ENCODE measurements at places on chromosomes 12 and 14.

- DNase-seq: no peak
Measured at GRCh38 chr12:54759751-54760150, 94.6 kb upstream of the MUCL1 start.

GRCh38 chr14:35352274-35353233 is 52.0 kb downstream of the NFKBIA start:
- DNase-seq: no peak

DNA sequence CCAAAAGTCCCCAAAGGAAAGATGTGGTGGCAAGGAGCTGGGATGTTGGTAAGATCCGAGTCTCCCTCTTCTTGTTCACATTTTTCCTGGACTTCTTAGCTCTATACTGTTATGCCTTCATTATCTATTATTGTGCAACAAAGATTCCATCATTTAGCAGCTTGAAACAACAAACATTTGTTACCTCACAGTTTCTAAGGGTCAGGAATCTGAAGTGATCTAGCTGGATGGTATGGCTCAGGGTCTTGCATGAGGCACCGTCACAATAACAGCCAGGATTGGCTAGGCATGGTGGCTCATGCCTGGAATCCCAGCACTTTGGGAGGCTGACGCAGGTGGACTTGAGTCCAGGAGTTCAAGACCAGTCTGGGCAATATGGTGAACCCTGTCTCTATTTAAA is 51.1 kb upstream of the KRAS start:
- DNase-seq: no peak

DNA sequence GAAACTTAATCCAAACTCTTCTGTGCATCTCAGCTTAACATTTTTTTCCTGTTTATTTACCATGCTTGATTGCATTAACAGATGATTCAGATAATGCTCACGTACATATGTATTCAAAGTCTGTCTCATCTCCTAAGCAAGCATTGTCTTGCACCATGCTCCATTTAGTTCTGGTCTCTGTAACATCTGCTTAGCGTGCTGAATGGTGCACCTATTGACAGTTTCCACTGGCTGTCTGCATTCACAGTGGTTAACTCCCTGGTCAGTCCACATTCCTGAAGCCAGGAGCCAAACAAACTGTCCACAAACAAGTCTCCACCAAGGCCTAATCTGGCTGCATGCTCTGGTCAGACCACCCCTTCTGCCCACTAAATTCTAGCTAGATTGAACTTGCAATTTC is 83.9 kb downstream of the KNTC1 start:
- DNase-seq: no peak

DNA sequence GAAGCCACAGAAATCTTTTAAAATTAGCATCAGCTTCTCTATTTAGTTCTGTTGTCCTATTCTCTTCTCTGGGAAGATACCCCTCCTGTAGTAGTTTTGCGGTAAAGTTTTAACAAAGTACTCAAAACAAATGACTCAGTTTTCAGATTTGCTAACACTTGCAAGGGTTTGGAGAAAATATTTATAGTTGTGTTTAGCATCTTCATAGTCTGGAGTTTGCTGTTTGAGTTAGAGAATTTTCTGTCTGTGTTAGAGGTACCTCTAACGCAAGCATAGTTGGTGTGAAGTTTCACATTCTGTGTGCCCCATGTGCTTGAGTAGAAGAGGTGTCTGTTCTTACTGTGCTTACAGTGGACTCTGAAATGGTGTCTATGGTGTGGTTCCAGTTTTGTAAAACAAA is 36.0 kb downstream of the ANKRD9 start:
- no peak for DNase-seq

DNA sequence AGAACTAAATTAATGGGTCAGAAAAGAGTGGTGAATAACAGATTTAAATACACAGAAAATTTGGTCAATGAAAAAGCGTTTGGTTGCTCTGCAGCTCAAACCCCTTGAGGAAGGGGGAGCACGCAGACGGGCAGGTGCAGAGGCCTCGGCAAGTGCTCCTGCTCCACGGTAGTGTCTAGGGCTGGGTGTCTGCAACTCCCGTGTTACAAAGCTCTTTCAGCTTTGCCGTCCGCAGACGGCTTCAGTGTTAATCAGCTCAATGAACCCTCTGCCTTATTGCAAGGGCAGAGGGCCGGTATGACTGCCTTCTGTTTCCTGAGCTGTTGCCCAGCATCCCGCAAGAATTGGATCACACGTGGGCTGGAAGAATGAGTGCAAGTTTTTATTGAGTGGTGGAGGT is 125.7 kb upstream of the TRHDE start:
- DNase-seq: no peak

DNA sequence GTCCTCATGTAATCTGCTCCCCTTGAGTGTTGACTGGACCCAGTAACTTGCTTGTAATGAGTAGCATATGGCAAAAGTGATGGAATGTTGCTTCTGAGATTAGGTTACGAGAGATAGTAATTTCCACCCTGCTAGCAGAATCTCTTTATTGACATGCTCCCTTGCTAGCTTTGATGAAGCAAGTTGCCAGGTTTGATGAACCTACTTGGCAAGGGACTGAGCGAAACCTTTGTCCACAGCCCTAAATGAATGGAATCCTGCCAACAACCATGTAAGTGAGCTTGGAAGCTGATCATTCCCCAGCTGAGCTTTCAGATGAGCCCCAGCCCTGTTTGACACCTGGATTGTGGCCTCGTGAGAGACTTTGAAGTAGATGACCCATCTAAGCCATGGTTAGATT is 120.8 kb upstream of the PLXNC1 start:
- no peak for DNase-seq

GRCh38 chr12:67354966-67355365 is 85.8 kb downstream of the CAND1 start:
- DNase-seq: no peak

GRCh38 chr14:105418269-105419194 is 1.1 kb upstream of the MTA1 start:
- DNase-seq: no peak

DNA sequence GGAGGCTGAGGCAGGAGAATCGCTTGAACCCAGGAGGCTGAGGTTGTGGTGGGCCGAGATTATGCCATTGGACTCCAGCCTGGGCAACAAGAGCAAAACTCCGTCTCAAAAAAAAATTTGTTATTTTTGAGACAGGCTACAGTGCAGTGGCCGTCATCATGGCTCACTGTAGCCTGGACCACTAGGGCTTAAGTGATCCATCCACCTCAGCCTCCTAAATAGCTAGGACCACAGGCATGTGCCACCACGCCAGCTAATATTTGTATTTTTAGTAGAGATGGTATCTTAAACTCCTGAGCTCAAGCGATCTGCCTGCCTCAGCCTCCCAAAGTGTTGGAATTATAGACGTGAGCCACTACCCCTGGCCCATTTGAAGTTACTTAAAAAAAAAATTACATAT is 966 bp upstream of the PCBP2 start:
- no peak for DNase-seq

DNA sequence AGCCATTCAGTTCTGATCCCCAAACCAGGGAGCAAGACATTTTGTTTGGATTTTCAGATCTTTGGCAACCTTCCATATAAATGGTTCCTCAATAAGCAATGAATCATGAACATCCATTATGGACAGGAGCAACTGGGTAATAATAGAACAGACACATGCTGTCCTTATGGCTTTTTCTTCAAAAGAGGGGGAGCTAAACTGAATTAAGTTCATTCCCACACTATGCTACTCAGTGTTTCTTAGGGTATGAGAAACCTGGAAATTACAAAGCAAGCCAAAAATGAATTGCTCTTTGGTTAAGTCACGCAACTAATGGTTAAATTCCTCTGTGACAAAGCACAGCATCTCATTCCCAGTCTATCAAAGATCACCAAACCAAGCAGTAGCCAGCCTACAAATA is 51.0 kb downstream of the PTGER2 start:
- DNase-seq: no peak

- DNase-seq: no peak
Measured at GRCh38 chr12:52442600-52443061, 8.5 kb upstream of the KRT75 start.

DNA sequence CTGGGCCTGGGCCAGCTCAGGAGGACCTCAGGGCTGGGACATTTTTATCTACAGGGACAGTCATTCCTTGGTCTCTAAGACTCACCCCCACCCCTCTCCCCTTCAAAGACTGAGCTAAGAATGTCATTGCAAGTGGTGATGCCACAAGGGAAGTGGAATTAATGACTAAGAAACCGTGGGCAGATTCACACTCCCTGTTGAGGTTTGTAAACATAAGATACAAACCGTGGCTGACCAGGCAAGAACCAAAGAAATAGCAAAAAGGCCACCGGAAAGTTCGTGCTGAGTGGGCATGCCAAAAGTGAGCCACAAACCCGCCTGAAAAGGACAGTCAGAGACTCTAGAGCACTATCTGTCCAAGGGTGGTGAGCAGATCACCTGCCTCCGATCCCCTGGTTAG is 25.7 kb downstream of the NUAK1 start:
- no peak for DNase-seq

DNA sequence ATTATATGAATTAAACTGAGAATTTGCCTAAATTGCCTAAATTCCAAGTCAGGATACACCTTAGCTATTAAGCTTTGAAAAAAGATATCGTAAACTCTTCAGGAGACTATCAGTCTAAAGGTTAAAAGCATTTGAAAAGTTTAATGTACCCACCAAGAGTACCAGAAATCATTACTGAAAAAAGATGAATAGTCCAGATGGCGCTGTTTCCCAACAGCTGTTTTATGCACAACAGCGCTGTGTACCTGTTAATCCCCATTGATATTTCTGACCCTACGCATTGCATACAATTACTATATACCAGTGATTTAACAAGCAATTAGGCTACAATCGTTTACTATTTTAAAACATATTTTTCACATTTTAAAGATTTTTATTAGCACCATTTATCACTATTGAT is 185.0 kb downstream of the PLCZ1 start:
- no peak for DNase-seq

- no peak for DNase-seq
Measured at GRCh38 chr14:30559638-30560091, 707 bp downstream of the G2E3 start.

DNA sequence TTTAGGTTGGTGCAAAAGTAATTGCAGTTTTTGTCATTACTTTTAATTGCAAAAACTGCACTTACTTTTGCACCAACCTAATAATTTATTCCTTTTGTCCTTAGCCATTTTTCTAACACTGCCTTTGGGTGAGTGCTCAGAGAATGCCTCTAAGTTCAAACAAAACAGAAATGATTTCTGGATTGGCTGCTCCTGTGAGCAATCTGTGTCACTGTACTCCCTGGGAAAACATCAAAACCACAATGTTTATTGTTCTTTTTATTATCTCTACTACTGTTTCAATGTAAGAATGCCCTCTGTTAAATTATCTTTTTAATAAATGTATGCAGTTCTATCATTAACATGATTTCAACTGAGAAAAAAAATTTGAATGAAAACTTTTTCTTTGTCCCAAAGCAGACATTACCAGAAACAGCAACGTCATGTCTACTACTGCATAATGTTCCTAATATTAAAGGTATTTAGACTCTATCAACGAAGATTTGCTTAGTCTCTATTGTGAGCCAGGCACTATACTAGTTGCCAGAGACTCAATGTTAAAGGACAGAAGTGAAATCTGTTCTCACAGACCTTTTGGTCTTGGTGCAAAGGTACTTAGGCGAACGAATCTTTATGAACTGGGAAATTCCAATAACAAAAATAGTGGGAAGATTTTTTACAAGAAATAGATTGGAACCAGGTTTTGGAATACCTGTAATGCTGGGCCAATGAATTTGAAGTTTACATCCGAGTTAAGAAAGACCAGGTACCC is 6.2 kb downstream of the SLC41A2 start:
- no peak for DNase-seq

DNA sequence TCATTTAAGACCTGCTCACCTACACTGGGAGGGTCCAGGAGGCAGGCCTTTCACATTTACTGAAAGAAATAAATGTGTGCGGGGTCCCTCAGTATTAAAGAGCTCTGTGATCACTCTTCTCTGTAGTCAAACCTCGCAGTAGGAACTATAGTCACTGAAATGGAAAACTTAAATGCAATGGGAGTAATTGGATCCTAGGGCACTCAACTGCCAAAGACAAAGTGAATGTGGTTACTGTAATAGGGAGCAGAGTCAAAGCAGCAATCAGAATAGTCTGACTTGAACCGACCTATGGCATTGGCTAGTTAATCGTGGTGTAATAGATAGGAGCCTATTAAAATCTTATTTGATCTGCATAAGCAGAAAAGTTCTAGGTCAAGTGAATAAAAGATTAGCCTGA is 26.6 kb upstream of the DYRK2 start:
- no peak for DNase-seq

GRCh38 chr12:23628806-23629205 is 320.7 kb downstream of the SOX5 start:
- peak; percentile 37 for DNase-seq

DNA sequence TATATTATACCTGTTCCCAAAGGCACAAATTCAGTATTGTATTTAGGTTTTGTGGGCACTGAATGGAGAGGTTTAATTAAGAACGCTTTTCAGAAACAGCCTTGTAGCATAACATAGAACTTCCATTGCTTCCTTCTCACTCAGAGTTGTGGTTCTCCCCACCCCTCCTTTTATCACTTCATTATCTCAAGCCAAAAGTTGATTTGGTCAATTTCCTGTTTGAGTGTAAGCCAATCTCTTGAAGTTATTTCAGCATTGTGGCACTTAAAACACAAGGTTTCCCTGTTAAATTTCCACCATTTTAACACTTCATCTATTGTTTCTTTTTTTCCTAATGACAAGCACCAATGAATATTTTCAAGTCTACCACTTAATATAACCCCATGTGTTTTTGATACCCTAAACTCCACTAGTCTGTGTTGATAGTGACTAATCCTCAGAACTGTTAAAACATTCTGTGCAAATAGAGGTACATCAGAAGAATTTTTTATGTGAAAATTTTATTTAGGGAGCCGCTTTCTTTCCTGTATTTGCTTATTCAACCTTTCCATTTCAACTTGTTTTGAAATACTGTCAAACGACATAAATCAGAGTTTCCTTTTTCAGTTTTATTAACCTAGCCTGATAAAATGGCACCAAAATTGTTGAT is 340.1 kb downstream of the BCAT1 start:
- DNase-seq: no peak

GRCh38 chr12:93379326-93379980 is 1.7 kb downstream of the NUDT4 start:
- DNase-seq: no peak

DNA sequence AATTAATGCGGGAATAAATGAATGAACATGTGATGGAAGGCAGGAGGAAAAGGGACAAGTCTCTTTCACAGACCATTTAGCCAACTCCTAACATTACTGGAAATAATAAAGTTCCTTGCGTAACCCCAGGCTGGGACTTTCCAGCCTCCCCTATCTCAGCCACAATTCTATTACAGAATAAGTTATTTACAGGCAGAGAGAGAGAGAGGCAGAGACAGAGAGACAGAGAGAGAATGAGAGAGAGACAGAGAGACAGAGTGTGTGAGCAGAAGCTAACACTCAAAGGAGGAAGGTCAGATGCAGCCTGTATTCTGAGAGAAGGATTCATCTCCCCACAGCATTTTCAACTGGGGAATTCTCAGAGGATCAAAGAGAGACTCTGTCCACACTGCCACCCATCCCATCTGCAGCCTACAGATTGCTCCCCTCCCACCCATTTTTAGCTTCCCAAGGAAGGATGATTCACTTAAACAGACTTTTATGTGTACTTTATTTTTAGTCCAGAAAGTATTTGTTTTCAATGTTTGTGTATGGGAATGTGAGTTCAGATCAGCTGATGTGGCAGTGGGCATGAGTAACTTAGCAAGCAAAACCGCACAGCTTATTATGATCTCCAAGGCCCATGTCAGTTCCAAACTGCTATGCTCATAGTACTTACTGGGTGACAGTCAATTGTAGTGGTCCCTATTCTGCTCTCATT is 165.7 kb downstream of the CAND1 start:
- no peak for DNase-seq

GRCh38 chr12:96751626-96752025 is 155.4 kb upstream of the NEDD1 start:
- DNase-seq: no peak

- no peak for DNase-seq
Measured at GRCh38 chr12:124532331-124532750, 35.1 kb downstream of the NCOR2 start.
